ENCODE measurements at places on chromosomes 1 and 21. TPM values are rescaled to one million over a fixed set of nuclear protein-coding genes. Genes with fewer than 3 reads are reported as not detected.

DNA sequence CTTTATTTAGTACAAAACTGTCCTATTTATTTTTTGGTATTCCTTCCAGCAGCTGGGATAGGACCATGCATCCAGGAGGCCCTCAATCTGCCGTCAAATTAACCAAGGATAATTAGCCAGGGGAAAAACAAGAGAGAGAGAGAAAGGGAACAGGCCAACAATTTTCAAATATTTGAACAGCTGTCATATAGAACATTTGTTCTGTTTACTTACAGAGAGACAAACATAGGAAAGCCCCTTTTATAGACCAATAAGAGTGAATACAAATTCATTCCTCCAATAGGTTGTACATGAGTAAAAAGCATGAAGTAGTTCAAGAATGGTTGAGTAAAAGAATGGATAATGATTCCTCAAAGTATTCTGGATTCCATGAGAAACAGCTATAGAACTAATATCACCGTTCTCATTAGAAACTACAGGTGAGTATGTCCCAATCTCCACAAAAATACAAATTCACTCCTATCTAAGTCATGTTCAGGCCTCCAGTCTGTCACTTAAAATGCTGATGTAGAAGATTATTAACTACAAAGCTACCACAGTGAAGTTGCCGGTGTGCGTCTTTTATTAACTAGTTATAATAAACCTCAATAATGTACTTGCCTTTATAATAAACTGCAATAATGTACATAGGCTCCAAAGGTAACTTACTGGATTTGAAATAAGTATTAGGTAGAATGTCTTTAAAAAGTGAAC lies 64.8 kb upstream of the GNG4 start:
- no peak for DNase-seq

DNA sequence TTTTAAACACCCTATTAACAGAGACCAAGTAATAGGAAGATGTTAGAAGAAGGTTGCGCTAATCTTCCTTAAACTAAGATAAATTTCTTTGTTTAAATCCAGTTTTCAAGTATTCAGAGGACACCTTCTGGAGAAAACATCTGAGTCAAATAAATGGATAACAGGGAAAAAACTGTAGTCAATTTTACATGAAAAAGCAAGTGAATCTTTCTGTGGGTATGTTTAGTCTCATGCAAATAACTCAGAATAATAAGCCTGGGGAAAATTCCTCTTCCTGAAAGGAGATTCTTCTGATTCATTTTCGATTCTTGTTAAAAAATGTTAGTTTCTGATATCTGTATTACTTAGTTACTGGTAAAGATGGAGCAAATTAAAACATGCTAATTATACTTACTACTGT lies 145.5 kb downstream of the CTH start:
- DNase-seq: no peak

The LCE1F gene
- total RNA-seq: not detected

The SYPL2 gene
- 0.24 TPM for total RNA-seq

The DNASE2B gene
- total RNA-seq: not detected

All from A172 (cell line).